ENCODE measurements at places on chromosomes 7 and 10.

GRCh38 chr7:17929647-17930395 lies 10.5 kb downstream of the SNX13 start:
- DNase-seq = no peak

DNA sequence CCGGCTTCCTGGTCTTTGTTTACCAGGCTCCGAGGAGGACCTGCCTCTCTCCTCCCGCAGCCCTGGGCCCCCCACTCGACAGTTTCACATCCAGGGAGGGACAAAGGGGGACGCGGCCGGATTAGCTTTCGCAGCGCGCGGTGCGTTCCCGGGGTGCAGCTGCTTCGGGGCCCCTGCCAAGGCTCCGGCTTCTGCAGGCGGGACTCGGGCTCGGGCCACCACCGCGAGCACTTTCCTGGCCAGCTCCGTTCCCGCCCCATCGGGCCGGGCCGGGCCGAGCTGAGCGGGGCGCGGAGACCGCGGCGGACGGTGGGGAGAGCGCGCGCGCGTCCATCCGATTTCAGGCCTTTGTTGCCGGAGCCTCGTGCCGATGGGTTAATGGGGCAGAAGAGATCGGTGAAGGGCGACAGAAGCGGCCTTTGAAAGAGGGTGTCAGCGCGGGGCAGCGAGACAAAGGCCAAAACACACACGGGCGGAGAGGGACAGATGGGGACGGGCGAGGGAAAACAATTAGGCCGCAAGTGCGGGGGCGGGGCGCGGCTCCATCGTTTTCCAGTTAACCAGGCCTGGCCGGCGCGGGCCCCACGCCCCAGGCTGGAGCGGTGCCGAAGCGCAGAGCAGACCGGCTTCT lies 8.5 kb upstream of the UNCX start:
- no peak for DNase-seq

GRCh38 chr7:730501-731439 lies 3.7 kb upstream of the PRKAR1B start:
- DNase-seq = no peak

GRCh38 chr10:10293481-10293951 lies 724.2 kb upstream of the CELF2 start:
- no peak for DNase-seq

DNA sequence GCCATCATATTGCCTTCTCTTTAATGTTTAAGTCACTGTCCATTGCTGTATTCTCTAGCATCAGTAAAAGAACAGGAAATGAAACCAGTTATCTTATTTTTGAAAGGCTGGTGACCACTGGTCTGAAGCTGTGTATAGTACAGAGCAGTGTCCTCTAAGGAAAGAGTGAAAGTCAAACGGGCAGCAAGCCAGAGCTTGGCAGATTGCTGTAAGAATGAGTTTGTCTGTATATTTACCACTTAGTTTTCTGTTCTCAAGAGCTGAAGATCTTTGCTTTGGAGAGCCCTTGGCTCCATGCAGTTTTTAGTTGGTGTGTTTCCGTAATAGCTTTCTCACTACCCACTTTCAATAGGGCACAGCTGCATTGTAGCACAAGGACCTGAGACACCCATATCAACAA lies 31.9 kb downstream of the PCBD1 start:
- no peak for DNase-seq

Data from stimulated activated CD8-positive, alpha-beta memory T cell treated with anti-CD3 and anti-CD28 coated beads, Interleukin-4, amount 100 ng/mL, for 4 hours (primary cell).